ENCODE measurements at places on chromosomes 3 and 15.

DNA sequence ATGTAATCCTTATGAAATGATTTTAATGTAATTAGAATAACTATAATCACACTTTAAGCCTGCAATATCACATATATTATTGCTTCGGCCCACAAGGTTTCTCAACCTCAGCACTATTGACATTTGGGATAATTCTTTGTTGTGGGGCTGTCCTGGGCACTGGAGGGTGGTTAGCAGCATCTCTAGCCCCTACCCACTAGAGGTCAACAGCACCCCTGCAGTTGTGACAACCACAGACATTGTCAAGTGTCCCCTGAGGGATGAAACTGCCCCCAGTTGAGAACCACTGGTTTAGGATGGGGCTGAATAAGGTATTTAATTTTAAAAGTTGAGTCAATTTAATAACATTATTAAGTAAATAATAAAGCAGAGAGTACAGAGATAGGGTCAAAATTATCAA, 6.4 kb upstream of the ABHD2 start:
- no peak for DNase-seq

DNA sequence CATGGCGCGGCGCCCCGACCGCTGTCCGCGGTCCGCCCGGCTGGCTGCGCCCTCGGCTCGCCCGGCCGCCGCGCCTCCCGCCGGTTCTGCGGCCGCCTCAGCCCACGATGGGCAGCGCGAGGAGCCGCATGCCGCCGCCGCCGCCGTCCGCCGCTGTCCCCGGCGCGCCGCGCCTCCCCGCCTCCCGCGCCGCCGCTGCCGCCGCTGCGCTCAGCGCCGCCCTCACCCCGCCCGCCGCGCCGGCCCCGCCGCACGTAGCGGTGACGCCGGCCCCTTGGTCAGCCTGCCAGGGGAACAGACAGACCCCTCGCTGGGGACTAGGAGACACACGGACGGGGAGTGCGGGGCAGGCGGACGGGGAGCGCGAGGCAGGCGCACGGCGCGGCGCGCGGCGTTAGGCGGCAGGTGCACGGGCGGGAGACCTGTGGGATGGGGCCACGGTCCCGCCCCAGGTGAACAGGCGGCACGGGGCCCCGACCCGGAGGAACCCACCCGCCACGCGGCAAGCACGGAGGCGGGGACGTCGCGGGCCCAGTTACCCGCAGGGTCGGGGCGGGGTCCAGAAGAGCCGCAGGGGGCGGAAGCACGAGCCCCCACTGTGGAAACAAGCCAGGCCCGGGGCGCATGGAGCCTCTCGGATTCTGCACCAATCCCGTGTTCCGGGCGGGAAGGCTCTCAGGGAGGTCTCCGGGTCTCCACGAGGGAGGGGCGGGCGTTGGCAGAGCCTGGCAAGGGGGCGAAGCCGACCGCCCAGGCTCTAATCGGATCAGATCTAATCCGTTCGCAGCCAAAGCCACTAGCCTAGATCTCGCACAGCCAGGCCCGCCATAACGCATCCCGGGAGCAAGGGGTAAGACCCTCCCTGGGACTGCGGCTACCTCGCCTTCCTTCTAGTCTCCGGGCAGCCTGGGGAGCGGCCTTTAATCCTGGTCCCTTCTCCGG, at the start of gene CSPG5:
TSS of gene CSPG5 (minus strand) at position 175 of the 942 bp plus-strand sequence. CDS start at position 3, 172 bp downstream.
- peak; percentile 3 for DNase-seq

- no peak for DNase-seq
Measured at GRCh38 chr3:81468391-81468790, 293.1 kb downstream of the GBE1 start.

DNA sequence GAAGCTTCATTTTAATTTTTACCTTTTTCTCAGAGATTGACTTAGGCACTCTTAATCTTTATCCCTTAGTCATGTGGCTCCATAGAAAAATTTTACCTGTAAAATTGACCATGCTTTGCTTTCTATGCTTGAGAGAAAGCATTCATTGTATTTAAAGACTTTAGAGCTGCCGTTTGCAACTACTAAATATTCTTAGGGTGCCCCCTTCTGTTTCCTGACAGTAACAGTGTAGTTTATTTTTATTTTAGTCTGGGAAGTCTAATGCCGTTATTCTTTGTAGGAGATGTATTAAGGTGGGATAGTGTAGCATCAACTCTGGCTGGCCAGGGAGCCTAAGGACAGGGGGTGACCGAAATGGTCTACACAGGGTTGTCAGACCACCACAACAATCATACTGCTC, 84.5 kb upstream of the SYNPR start:
- DNase-seq: no peak

- no peak for DNase-seq
Measured at GRCh38 chr15:45181491-45182285, 6.1 kb downstream of the SHF start.

GRCh38 chr3:176927280-176927679, 270.0 kb downstream of the TBL1XR1 start:
- DNase-seq: no peak

GRCh38 chr3:189588070-189588469, 43.1 kb upstream of the TP63 start:
- DNase-seq: no peak

GRCh38 chr3:136193278-136194054, 2.7 kb downstream of the MSL2 start:
- no peak for DNase-seq

GRCh38 chr3:119211193-119211592, 29.5 kb downstream of the B4GALT4 start:
- DNase-seq: no peak

- no peak for DNase-seq
Measured at GRCh38 chr15:100094127-100094510, 247.7 kb downstream of the ADAMTS17 start.

DNA sequence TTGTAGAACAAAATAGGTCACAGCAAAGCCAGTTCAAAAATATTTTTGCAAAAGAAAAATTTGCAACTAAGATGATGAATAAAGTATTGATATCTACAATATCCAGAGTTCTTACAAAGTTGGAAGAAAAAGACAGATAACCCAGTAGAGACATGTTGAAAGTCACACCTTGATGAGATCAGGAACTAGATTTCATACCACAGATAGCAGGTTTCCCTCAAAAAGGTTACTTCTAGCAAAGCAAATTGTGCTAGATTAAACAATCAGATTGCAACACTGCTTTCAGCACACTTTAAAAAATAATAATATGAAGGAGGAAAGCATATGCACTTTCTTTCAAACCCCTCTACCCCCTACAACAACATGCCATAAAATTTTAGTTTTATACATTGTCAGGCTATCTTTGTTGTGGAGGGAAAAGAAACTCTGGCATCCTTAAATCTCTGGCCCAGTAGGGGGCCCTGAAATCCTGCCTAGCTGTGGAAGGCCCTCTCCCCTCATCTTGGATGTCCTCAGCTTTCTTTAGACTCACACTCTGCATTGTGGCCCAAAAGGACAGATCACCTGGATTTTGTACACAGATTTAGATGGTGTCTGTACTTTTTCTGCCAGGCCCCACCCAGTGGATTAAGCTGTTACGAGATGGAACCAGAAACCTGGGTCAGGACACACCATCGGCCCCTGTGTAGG, 50.9 kb downstream of the CCR3 start:
- DNase-seq: no peak

DNA sequence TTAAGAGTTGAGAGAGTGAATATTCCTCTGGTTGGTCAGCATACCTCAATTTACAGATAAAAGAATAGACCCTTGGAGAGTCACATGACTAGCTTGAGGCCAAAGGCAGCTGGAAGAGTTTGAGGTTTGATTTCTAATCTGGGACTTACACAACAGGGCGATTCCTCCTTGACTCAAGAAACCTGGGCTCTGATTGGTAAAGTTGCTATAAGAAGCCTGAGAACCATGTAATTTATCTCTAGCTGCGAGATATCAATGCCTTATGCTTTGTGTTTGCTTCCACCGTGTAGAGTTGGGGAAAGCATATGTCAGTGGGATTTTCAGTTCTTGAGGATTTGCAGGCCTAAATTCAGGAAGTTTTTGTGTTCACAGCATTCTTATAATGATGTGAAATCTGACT, 206.0 kb downstream of the KLHL25 start:
- DNase-seq: no peak

DNA sequence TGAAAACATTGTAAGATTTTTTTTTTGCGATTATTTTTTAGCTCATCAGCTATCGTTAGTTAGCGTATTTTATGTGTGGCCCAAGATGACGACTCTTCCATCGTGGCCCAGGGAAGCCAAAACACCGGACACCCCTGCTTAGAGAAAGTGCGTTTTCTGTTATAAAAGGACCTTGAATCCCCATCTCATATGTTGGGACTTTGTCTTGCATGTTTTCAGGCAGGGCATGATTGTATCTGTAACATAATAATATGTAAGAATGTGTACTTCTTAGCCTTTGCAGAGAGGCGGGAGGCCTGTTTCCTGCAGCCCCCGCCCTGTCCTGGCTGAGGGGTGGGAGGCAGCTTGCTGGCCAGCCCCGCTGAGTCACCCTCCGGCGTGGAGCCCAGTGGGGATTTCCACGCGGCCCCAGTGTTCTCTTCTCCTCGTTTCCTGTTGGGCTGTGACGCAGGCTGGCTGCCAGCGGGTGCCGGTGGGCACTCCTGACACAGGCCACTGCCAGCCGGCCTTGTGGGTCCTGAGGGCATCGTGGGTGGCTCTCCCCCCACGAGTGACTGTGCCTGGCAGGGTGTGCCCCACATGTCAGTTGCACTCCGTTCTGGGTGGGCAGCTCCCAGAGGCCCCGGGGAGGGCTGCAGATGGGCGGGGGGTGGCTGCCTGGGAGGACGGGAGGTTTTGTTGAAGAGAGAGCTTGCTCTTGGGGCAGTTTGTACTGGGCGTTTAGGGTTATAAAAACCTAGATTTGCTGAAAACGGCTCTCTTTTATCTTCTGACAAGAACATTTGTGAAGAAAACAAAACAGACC, 55.6 kb downstream of the SMAD3 start:
- DNase-seq: peak; percentile 86

- no peak for DNase-seq
Measured at GRCh38 chr3:46971151-46971550, 5.4 kb downstream of the CCDC12 start.

- DNase-seq: no peak
Measured at GRCh38 chr3:118402971-118403370, 631.7 kb downstream of the IGSF11 start.

- DNase-seq: no peak
Measured at GRCh38 chr3:152557302-152557999, 277.5 kb upstream of the P2RY1 start.

DNA sequence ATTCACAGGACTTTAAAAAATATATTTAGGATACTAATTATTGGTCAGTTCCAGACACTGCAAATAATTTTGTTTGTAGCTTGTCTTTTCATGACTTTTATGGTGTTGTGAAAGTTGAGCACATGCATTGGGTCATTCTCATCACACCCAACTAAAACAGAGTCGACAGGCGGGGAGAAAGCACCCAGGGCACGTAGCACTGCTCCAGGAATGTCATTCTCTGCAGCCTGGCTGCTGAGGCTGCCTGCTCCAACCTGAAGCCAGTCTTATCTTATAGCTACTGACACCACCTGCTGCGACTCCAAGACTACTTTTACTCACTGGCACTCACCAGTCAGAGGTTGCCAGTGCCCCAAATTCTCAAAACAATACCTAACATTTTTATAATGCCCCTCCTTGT, 56.9 kb downstream of the ACAD9 start:
- DNase-seq: no peak

DNA sequence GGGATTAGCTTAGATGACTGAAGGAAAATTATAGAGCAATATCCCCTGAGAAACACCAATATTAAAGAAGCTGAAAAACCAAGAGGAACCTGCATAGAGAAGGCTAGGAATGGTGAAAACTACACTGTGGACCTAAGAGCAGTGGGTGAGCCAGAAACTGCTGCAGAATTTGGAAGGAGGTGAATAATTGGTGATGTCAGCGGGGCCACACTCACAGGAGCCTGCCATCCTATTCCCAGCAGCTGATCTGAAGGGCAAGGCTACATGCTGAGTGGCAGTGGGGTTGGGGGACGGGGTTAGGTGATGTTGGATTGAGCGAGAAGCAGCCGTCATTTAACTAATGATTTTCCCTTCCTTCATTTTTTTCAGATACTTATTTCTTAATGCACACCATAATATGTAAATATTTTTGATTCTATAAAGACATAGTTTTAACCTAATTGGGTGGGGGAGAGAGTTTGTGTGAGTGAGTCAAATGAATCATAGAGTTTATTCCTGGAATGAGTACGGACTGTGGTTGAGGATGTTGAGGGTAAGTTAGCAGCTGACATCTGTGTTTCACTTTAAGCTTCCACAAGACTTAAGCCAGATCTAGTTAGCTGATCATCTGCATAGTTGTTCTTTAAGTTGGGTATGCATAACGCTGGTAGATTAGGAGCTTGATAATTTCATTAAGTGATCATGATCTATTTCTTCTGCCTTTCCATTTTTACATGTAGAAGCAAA, 222.8 kb downstream of the PTPRG start:
- no peak for DNase-seq

- no peak for DNase-seq
Measured at GRCh38 chr3:172147113-172147818, 107.9 kb downstream of the FNDC3B start.

GRCh38 chr15:64343222-64343621, 12.8 kb downstream of the CSNK1G1 start:
- DNase-seq: no peak

DNA sequence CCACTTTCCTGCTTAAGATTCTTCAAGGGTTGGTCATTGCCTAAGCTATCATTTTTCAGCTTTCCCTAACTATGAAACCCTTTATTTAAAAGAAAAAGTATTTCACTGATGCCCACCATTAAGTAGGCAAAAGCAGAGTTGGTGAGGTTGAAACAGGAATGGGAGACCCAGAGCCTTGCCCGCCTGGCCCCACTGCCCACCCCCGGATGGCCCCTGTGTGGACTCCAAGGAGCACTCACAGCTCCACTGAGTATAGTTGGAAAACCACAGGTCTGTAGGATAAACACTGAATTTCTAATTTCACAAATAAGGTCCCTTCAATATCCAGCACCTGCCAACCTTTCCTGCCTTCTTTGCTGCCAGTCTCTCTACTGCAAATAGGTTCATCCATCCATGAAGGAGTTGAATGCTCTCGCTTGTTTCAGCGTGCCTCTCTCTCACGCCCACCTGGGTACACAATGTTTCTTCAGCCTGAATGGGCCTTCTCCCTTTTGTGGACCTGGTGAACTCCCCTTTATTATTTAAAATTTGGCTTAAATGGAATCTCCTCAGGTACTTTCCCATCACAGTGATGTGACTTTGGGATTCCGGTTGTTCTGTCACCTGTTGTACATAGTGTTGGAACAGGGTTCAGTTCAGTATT, 8.7 kb upstream of the ACAP2 start:
- no peak for DNase-seq

DNA sequence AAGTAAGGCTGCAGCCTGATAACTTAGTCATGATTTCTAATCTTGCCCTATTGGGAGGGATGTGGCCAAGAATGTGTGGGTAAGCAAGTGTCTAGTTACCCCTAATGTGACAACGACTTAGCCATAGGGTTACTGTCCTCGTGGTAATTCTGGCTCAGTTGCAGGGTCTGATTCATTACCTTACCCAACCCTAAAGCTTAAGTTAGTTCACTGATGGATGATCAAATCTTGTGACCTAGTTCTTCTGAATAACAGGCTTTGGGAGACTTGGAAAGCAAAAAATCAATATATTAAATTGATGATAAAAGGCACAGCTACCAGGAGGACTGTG, 1.6 kb upstream of the INTS14 start:
- DNase-seq: no peak

- no peak for DNase-seq
Measured at GRCh38 chr15:95840004-95840403, 490.5 kb upstream of the NR2F2 start.

- DNase-seq: no peak
Measured at GRCh38 chr15:86759800-86760523, 680.3 kb downstream of the AGBL1 start.

- no peak for DNase-seq
Measured at GRCh38 chr15:64791401-64791800, 16.0 kb upstream of the RBPMS2 start.

GRCh38 chr3:161409858-161410257, 38.5 kb upstream of the SPTSSB start:
- DNase-seq: no peak
